ENCODE measurements at places on chromosomes 13 and 19.

DNA sequence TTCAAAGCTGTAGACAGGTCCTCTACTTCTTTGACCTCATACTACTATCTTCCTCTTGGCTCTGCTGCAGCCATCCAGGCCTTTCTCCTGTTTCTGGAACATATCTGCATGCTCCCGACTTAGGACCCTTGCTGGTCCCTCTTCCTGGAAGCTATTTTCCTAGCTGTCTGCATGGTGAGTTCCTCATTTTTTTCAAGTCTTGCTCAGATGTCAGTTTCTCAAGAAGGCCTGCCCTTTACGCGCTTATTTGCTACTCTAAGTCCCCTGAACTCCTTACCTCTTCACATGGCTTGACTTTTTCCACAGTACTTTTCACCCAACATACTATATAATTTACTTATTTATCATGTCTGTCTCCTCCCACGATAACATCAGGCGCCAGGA lies 31.4 kb downstream of the DNAJC3 start:
- DNase-seq: no peak

GRCh38 chr13:92403606-92404005 lies 823.0 kb upstream of the GPC6 start:
- DNase-seq: no peak

DNA sequence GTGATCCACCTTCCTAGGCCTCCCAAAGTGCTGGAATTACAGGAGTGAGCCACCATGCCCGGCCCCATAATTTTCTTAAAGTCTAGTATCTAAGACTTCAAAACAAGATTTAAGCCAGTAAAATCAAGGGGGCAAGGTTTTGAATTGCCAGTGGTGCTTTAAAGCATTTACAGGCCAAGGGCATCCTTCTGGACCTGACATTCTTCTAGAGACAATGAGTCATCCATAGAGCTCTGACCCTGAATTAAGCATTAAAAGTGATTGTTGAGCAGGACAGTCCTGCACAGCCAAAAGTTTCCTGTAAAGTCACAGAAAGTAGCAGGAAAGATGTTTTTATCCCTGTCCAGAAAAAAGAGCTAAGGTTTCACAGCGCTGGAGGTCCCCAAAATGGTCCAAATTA lies 50.9 kb upstream of the ATP12A start:
- DNase-seq: no peak

- DNase-seq: no peak
Measured at GRCh38 chr19:844546-844971, 3.8 kb downstream of the PRTN3 start.

GRCh38 chr13:50250401-50250800 lies 235.2 kb downstream of the KCNRG start:
- DNase-seq: no peak

DNA sequence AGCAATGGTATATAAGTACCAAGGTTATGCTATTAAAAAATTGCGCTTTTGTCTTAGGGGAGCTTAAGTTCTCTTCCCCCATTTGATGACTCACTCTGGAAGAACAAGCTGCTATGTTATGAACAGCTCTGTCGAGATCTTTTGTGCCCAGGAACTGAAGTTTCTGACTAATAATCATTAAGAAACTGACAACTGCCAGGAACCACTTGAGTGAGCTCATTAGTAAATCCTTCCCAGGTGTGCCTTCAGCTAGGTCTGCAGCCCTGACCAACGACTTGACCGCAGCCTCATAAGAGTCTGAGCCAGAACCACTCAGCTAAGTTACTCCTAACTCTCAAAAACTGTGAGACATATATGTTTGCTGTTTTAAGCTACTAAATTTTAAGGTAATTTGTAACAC lies 147.8 kb downstream of the SLITRK6 start:
- no peak for DNase-seq

GRCh38 chr13:91185294-91185863 lies 162.1 kb upstream of the MIR17HG start:
- DNase-seq: no peak

DNA sequence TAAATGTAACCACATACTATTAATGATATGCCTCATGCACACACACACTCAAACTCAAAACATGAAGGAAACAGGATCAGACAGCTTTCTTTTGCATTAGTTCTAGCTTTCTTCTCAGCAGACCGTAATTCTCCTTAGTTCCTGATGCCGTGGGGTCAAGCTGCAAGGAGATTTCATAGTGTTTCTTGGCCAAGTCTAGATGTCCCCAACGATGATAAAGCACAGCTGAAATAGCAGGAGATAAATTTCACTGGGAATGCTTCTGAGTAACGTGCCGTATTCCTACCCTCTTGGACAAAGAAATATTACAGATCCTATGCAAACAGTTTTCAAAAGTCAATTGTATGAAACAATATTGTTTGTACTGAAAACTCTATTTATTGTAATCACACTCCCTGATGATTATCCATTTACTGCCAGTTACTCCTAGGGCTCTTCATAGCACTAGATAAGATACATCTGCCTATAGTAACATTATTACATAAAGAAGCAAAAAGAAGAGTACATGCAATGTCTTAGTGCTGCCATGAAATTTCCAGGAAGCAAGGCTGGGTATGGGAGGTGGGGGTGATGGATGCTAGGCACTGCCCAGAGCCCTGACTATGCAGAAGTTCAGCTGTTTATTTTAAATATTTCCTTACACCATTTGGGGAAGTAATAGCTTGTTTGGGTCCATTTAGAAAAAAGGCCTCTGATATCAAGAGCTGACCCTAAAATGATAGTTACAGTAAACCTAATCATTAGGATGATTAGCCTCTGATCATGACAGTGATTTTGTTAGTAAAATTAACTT lies 16.5 kb upstream of the GGACT start:
- DNase-seq: no peak

GRCh38 chr19:40907968-40908735 lies 26.1 kb upstream of the CYP2A7 start:
- DNase-seq: peak; percentile 51

GRCh38 chr13:86486582-86486981 lies 687.4 kb upstream of the SLITRK6 start:
- no peak for DNase-seq

DNA sequence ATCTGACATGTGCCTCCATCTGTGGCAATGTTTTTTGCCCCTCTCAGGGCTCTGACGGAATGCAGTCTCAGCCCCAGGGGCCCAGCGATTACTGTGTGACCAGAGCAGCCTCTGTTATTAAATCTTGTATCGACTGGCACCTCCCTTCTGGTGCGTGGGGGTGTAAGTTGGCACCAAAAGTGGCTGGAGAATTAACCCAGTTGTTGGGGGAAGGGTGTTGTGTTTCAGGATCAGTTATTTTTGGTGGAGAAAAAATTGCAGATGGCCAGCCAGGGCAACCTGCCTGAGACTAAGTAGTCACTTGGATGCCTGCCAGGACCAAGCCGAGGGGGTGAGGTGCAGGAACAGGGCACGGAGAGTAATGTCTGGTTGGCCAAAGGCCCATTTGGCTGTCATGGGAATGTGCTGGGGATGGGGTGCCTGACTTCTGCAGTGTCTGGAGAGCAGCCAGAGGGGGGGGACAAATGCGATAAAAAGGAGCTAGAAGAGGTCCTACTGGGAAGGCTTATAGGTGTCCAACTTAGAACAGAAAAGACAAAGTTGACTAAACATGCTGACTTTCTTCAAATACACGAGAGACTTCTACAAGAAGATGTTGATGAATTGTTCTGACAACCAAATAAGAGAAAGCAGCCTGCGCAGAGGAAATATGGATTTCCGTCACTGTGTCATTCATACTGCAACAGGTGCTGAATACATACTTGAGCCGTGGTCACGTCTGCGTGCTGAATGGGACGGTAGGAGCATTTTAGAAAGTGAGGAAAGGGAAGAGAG lies 69.8 kb downstream of the SIAH3 start:
- no peak for DNase-seq

- no peak for DNase-seq
Measured at GRCh38 chr19:14545716-14546082, 16.3 kb downstream of the TECR start.

DNA sequence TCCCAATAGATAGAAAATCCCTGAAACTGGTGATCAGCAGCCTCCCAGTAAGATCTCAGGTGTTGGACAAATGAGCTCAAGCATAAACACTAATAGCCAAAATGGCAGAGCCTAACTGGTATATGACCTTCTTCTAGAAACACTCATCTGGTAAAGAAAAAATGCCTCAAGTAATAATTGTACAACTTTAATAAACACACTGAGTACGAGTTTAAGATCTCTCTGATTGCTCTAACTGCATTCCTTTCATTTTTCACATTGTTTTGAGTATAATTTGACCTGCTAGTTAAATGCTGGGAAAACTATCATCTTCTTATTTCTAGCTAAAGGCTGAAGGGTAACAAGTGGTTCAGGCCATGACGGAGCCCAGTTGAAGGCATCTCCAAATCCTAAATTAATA lies 2009.5 kb upstream of the PCDH20 start:
- DNase-seq: no peak

GRCh38 chr19:2627855-2628254 lies 74.6 kb downstream of the GNG7 start:
- no peak for DNase-seq

GRCh38 chr13:98054301-98054700 lies 88.6 kb upstream of the FARP1 start:
- DNase-seq: no peak

- DNase-seq: no peak
Measured at GRCh38 chr19:19261350-19262189, 11.5 kb downstream of the TM6SF2 start.
